Right lobe of liver (tissue), 6 donors: ENCODE measurements at places on chromosomes 1 and 21. TPM values are rescaled to one million over a fixed set of nuclear protein-coding genes. Genes with fewer than 3 reads are reported as not detected.

- no peak for DNase-seq
Measured at GRCh38 chr1:228420968-228421826, 4.5 kb upstream of the TRIM17 start.

GRCh38 chr1:100353071-100353801, 930 bp downstream of the CDC14A start:
- peak; percentile 57 for DNase-seq

GRCh38 chr1:9033363-9033762, 7.1 kb upstream of the SLC2A7 start:
- no peak for DNase-seq

- no peak for DNase-seq
Measured at GRCh38 chr1:210944252-210944651, 189.7 kb downstream of the KCNH1 start.

DNA sequence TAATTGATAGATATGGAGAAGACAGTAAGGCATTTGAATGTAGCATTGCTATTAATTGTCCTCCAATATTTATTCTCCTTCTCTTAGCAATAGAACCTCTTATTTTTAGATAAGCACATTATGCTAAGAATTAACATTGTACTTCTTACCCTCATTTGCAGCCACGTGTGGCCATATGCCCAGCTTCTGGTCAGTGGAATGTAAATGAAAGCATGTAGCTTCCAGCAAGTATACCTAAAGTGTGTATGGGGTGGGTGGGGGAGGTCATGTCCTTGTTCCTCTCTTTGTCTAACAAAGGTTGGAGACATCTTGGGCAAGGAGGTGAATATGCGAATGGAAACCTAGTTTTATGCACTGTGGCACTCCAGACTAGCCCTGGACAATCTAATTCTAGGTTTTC, 133.6 kb upstream of the HMCN1 start:
- DNase-seq = no peak

DNA sequence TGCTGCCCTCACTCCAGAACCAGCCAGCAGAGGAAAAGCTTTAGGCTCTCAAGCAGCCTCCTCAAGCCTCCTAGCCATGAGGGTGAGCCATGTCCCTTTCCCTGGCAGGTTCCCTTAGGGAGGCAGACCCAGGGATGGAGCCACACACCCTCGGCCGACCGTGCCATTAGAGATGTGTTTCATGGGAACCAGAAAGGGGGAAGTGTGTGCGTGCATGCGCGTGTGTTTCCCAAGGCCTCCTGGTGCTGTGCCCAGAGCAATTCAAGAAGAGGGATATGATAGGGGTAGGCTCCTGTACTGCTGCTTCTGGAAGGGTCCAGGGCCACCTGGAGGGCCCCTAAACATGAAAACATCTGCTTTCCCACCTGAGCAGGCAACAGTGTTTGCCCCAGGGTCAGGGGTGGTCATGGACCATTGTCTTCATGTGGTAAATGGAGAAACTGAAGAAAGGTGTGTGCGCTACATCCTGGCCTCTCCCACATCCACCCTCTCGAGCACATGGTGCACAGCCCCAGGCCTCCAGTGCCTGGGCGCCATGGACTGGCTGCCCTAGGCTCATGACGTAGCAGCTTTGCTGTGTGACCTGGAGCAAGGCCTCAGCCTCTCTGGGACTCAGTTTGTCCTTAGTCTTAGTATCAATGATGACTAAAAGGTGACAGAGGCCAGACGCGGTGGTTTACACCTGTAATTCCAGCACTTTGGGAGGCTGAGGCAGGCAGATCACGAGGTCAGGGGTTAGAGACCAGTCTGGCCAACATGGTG, 48.1 kb downstream of the SYF2 start:
- DNase-seq = no peak

Gene PROK1
- not detected for total RNA-seq

GRCh38 chr1:1899967-1900327, 9.1 kb upstream of the GNB1 start:
- no peak for DNase-seq

- no peak for DNase-seq
Measured at GRCh38 chr1:25208092-25208491, 24.2 kb downstream of the SYF2 start.

- no peak for DNase-seq
Measured at GRCh38 chr21:14675774-14676530, 129.8 kb upstream of the SAMSN1 start.

DNA sequence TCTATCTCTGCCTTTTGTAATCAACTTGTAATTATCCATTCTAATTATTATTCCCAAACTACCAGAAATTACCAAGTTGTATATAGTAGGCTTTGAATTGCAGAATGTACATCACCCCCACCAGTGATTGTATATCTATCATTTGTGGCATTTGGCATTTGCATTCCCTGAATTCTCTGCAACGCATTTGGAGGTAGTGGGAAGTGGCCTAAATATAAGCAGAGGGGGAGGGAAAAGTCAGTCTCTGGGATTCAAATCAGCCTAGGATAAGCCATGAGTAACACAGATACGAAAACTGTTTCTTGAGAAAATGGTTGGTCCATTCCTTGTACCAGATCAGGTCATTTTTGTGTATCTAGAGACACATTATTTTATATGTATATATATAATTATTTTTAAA, 20.7 kb downstream of the DDX20 start:
- no peak for DNase-seq
